Activated naive CD8-positive, alpha-beta T cell treated with anti-CD3 and anti-CD28 coated beads for 36 hours (primary cell): ENCODE measurements at places on chromosomes 11 and 22. TPM values are rescaled to one million over a fixed set of nuclear protein-coding genes. Genes with fewer than 3 reads are reported as not detected.
A peak's percentile ranks its signal among the peaks of the same experiment; 100 is the strongest.

- DNase-seq = no peak
These were observed 5.5 kb upstream of the IGSF22 start for GRCh38 chr11:18731441-18731840.

- DNase-seq = no peak
These were observed 39.9 kb downstream of the GLYATL1 start for GRCh38 chr11:58979222-58979621.

GRCh38 chr11:86372586-86372985, 2.1 kb upstream of the CCDC81 start:
- no peak for DNase-seq

- no peak for DNase-seq
These were observed 11.7 kb downstream of the MRTFA start for GRCh38 chr22:40624770-40625169.

- DNase-seq = no peak
These were observed 55.9 kb downstream of the BTG4 start for GRCh38 chr11:111456086-111456858.

The TMA7B gene
- 1.3 TPM for total RNA-seq

GRCh38 chr11:117513666-117514065, 186.0 kb downstream of the CEP164 start:
- no peak for DNase-seq

DNA sequence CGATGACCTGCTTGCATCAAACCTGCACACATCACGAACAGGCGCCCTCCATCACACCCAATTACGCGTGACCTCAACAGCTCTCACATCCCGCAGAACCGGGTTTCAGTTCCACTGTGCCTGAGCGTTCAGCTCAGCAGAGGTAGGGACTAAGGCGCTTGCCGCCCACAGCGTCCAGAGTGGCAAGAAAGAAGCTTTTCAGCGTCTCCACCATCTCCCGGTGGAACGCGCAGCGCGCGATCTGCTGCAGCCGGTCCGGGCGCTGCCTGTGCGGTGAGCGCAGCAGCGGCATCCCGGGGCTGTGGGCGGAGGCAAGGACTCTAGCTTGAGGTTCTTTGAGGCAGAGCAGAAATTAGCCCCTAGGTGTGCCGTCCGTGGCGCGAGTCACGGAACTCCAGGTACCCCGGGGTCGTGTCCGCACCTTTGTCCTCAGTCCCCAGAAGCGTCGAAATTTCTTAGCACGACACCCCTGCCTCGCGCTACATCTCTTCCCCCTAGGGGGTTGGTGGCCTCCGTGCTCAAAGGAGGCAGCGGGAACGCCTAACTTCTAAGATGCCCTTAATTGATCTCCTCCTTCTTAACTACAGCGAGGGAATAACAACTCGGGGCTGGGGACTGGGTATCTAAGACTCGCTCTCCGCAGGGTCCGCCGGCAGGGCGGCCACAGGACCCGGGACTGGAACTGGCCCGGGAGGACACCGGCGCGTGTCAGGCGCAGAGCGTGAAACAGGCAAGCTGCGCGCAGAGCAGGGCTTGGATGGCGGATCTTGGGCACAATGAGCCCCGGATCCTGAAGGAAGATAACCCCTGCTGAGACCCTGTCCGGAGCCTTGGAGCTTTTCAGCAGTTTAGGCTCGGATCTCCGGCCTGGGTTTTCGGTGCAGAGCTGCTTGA, 1.7 kb upstream of the CALCA start:
- peak; percentile 48 for DNase-seq

The RAB38 gene
- 20.4 TPM for total RNA-seq

DNA sequence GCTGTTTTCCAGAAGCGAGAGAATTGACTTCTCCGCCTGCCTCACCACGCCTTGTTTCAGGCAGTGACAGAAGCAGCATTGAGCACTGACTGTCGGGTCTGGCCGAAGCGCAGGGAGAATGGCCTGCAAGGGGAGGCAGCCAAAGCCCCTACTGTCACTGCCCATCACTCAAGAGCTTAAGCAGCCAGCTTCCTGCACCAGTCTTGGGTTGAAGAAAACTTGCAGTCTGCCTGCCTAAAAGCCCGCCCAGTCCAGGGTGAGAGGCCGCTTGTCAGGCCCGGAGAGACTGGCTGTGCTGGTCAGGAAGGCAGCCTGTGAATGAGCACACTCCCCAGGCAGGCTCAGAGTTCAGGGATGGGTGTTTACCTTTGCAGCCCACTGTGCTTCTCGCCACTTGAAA, 108.3 kb downstream of the PKNOX2 start:
- no peak for DNase-seq

- DNase-seq = no peak
These were observed 59.1 kb downstream of the NUP98 start for GRCh38 chr11:3738241-3738640.

DNA sequence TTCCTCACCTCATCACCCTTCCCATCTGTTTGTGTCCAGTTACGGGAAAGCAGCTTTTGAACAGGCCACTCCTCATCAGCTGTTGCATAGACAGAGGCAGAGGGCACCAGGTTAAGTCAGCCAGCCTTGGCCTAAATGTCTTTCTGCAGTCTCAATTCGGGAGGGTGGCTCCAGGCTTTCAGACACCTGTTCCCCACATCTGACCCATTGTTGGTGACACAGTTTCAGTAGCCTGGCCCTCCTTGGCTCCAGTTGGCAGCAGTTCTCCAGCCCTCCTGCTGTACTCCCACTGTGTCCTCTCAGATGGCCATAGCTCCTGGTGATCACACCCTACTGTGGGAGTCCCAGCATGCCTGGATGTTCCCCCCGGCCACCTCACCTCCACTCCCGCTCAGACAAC, 70.8 kb upstream of the MYOD1 start:
- no peak for DNase-seq

The CALCA gene
- total RNA-seq = 0.28 TPM

DNA sequence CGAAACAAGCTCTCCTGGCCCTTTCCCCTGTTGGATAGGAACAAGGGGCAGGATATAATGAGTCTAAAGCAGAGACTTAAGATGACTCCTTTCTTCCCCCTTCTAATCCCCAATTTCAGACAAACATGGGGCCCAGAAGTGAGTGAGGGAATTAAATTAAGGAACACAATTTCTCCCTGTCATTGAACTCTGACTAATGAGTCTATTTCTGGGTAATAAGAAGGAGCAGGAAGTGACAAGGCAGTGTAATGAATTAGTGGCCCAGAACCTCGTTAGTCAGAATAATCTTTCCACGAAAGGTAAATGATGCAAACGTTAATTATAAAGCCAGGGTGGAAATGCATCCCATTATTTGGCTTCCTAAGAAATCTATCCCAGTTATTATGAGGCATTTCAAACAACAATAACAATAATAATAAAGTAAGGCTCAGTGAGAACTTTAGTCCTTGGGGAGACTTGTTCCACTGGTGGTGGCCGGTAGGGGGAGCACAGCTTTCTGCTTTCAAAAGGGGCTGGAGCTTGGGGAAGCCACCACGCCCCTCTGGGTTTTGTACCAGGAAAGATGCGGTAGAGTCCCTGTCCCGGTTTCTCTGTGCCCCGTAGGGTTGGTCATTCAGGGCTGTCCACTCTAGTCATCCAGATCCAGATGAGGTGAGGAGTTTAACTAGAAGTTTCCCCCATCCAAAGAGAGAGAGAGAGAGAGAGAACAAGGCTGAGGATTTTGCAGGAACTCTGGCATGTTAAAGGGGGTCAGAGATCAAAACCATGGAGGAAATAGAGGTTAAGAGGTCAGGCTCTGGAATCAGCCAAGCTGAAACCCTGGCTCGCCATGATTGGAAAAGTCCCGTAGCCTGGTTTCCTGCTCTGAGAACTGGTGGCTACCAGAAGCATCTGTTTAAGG, 298.3 kb downstream of the NTM start:
- peak; percentile 46 for DNase-seq

The MGAT3 gene
- total RNA-seq = 1.2 TPM

DNA sequence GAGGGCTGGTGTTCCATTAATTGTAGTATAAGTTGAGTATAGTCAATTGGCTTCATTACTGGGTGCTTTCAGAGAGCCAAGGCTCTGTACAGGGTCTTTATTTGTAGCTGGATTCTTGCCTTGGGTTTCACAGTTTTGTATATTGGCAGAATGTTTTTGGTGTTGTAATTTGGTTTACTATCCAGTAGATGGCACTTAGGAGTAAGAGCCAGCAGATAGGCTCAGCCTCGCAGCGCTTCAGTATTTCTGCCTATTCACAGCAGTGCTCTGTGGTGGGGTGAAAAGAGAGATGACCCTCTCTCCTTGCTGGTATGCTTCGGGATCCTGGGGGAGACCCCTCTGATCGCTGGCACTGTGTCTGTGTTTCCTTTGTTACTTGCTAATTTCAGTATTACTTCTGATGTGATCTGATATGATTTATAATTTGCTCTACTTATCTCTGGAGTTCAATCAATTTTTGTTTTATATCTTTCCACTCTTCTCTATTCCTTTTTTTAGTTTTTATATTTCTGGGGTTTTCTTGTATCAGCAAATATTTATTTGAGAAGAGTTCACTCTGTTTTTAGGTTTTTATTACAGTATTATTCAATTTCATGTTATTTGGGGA, 52.2 kb downstream of the ANO5 start:
- DNase-seq = peak; percentile 6

- no peak for DNase-seq
These were observed 36.1 kb upstream of the ANKK1 start for GRCh38 chr11:113351480-113351879.
